ENCODE measurements at places on chromosomes 5 and 9.

DNA sequence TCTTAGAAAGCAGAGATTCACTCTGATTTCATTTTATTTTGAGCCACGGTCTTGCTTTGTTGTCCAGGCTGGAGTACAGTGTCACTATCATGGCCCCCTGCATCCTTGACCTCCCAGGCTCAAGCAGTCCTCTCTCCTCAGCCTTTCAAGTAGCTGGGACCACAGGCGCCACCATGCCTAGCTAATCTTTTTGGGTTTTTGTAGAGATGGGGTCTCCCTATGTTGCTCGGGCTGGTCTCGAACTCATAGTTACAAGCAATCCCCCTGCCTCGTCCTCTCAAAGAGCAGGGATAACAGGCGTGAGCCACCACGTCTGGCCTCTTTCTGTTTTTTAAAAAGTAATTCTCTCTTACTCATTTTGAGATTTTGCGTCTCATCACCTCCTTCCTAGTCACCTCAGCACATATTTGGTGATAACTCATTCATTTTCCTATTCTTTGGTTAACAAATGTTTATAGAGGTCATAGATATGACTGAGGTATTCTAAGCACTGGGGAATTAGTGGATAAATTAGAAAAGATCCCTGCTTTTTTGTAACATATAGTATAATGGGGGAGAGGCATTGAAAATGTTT is 10.8 kb upstream of the DCP2 start:
- no peak for DNase-seq

GRCh38 chr5:168291964-168292785 is 730 bp downstream of the WWC1 start:
- DNase-seq, result no peak

DNA sequence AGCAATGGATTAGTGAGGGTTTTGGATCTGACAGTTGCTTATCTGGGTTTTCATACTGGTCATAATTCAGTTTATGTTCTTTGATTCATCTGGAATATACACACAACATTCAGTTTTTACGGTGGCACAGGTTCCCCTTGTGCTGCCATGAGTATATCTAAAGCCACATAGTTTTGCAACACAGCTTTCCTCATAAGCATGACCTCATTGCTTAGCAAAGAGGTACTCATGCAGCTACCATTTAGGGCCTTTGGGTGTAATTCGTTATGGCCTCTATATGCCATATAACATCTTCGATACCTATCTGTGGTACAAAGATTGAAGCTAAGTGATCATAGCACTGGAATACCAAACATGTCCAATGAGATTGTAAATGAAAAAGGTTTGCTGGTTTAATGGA is 2.9 kb upstream of the RBM22 start:
- no peak for DNase-seq

DNA sequence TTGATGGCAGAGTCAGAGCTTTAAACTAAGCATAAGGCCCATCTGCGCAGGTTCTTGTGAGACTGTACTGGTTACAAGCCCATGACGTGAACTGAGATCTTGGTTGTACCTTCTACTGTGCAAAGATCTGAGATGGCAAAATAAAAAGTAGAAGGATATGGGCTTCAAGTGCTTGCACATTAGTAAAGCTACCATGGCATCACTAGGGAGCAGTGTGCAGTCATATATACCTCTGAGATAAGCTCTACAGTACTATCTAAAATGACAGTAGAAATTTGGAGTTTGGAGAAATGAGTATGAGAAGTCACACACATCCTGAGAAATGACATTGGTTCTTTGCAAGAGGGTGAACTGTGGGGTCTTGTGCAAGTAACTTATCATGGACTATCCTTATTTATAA is 408.2 kb upstream of the PRR16 start:
- DNase-seq, result no peak

GRCh38 chr5:116989995-116990394 is 415.4 kb upstream of the SEMA6A start:
- DNase-seq, result no peak

DNA sequence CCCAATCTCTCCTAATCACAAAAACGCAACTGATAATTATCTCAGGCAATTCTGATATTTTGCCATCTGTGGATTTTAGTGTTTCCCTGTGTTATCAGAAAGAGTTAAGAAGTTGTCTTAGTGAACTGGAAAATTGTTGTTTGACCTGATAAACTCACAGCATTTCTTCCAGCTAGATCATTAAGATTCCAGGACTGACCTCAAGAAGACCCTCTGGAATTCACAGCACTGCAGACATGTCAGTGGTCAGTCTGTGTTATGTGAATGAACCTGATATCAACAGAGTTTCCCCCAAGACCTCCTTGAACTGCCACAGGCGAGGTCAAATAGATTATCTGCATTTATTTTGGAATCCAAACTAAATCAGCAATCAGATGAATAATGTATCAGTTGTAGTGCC is 174.7 kb downstream of the FBXL7 start:
- DNase-seq, result no peak

DNA sequence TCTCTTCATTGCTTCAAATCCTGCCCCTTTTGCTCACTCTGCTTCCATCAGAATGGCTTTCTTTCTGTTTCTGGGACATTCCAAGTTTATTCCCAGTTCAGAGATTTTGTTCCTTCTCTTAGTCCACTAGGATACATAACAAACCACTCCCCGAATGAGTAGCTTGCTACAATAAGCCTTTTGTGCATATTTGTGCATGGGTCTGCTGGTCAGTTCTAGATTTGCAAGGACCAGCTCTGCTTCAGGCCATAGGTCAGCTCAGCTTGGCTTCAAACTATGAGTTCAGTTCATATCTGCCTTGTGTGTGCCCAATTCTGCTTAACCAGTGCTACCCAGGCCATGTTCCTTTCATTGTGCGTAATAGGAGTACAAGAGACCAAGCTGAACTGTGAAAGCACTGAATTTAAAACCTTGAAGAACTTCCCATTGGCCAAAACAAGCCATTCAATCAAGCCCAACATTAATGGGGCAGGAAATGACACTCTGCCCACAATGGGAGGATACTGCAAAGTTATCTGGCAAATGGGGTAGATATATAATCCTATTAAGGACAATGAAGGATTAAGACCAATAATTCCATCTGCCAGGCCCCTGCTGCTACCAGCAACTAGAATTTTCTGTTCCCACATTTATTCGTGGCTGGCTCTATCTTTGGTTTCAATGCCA is 328.8 kb downstream of the PRELID2 start:
- DNase-seq, result no peak

GRCh38 chr5:57776035-57776434 is 293.4 kb upstream of the ACTBL2 start:
- no peak for DNase-seq

- no peak for DNase-seq
Observed at GRCh38 chr5:143762636-143763220, 49.2 kb upstream of the HMHB1 start.

DNA sequence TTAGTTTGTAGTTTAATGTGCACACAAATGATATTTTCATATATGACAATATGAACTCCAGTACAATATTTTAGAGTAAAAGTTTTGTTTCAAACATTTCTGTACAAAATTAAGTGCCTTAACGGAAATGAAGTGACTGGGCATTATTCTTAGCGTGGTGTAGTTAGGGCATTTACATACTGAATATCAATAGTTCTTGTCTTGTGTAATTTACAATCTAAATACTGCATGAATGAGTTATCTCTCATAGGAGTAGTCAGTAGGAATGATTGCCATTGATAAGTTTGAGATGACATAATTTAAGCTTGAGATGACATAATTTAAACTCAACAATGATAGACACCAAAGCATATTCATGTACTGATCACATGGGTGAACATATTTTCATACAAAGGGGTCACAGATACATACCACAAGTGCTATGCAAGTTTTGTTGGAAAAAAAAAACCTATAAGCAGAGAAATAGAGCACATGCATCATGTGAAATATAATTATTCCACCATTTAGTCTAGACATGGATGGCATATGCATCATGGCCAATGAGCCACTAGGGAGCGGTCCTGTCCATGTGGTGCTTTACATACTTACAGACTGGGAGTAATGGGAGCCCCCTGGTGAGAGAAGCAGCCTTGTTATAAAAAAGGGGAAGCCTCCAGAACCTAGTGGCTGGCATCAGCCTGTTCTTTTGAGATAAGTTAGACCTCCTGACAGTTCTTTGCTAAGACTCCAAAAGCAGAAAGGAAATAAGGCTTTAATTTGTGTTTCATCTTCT is 1523.9 kb downstream of the MAT2B start:
- DNase-seq, result no peak

- no peak for DNase-seq
Observed at GRCh38 chr5:143605403-143606005, 202.0 kb upstream of the NR3C1 start.

DNA sequence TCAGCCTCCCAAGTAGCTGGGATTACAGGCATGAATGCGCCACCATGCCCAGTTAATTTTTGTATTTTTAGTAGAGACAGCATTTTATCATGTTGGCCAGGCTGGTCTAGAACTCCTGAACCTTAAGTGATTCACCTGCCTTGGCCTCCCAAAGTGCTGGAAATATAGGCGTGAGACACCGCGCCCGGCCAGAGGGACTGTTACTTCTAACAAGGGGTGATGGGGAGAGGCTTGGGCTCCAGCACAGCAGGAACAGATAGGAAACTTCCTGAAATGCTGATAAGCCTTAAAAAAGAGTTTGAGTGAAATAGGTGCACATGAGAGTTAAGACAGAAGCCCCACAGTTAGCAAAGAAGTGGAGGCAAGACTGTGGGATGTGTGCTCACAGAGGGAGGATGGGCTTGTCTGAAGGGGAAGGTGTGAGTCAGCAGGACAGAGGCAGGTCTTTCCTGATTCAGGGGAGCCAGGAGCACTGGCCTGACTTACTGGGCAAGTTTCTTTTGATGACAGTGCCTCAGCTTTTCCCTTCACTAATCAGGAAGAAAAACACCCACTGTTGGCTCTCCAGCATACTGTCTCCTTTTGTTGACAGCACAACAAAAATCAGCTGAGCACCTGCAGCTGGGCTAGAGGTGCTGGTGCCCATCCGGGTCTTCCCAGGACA is 68.4 kb downstream of the RAD23B start:
- DNase-seq, result no peak

- DNase-seq, result no peak
Observed at GRCh38 chr9:135127718-135128670, 40.5 kb downstream of the OLFM1 start.

- no peak for DNase-seq
Observed at GRCh38 chr5:68369023-68369359, 153.4 kb downstream of the PIK3R1 start.

GRCh38 chr5:64149268-64149667 is 16.4 kb upstream of the RNF180 start:
- no peak for DNase-seq

DNA sequence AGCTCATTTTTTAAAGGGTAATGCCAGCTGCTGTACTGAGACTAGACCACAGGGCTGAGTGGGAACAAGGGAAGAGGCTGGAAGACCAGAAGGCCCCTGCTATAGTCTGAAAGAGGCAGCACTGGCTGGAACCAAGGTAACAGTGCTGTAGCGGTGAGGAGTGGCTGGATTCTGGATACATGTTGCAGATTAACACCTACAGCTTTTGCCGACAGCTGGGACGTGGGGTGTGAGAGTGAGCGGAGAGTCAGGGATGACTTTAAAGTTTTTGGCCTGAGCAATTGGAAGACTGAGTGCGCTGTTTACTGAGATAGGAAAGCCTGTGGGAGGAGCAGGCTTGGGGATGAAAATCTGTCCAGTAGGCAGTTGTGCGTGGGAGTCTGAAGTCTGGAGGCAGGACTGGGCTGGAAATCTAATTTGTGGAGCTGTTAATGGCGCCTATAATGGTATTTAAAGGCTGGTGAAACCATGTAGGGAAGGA is 26.5 kb downstream of the AQP7 start:
- no peak for DNase-seq
